PC-3 (cell line): ENCODE measurements at places on chromosomes 3 and 15. TPM values are rescaled to one million over a fixed set of nuclear protein-coding genes. Genes with fewer than 3 reads are reported as not detected.

Gene TMEM108
- total RNA-seq: not detected in 2 replicates

Gene ANKUB1
- total RNA-seq: not detected in 2 replicates

Gene STRIT1
- not detected in 2 replicates for total RNA-seq

Gene RETNLB
- total RNA-seq: not detected in 2 replicates

Gene EPHA6
- 1.8 and 3.6 TPM in 2 replicates for total RNA-seq

Gene GOLGA6L7
- not detected in 2 replicates for total RNA-seq

DNA sequence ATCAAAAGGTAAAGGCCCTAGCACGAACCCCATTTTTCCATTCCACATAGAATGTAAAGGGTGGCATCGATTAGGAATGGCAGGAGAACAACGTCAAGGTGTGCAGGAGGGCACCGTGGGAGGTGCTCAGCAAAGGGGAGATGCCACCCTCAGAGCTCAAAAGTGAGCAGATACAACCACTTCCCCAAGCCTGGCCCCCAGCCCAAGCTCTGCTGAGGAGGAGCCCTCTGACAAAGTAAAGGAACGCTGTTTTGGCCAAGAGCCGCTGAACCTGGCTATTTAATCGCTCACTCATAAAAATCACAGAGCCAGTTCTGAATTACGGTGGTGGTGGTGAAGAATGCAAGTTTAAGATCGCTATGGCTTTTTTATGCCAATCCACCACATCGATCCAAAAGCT lies 12.4 kb downstream of the GNB5 start:
- no peak for DNase-seq

DNA sequence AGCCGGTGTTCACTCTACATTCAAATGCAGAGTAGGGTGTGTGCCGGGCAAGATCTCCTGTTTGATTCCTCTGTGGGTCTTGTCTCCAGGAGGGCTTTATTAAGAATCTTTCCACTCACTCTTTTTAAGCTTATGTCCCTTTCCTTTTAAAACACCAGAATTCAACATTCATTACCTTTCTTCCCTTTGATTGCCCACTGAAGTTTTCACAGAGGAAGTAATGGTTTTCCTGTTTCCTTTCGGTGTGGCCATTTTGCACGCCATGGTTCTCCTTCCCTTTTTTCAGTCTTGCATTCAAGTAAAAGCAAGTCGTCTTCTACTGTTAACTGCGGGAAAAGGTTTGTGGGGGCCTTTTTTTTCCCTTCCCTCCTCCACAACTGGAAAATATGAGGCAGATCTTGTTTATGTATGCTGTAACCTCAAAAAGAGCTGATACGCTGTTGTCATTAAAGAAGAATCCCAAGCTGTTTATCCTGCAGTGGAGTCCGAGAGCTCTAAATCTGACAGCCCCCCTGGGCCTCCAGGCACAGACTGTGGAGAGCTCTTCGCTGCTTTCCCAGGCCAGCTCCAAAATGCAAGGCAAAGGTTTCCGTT lies 40.5 kb downstream of the FILIP1L start:
- no peak for DNase-seq

GRCh38 chr3:127788451-127788909 lies 33.8 kb downstream of the MGLL start:
- no peak for DNase-seq

DNA sequence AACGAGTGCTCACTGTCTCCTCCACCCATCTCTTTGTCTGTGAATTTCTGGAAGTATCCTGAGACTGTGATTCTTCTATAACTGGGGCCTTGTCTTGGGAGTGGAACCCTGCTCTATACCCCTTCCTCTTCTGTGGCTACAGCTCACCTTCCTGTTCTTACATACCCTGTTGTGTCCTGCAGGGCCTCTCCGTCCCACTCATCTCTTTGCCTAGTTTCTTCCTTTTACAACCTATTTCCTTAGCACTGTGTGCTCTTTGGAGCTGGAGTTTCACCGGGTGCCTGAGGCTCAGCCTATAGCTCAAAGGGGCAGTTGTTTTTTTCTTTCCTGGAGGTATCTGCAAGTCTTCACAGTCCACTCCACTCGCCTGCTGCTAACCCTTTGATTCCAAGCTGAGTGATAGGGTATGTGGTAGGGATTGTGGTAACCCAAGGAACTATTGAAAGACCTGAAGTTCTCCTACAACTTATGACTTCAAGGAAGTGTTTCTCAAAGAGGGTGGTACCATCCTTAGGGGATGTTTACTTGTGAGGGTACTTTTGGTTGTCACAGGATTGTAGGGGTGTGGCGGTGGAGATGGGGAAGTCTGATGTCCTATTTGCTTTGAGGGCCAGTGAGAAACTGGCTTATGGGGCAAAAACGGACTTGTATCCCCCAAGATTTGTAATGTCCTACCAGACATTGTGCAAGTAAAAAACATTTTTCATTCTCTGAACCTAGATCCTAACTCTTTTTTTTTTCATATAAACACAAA lies 66.6 kb upstream of the ARL8B start:
- DNase-seq: no peak

- DNase-seq: no peak
These were observed 41.0 kb upstream of the ZNF280D start for GRCh38 chr15:56774356-56774755.

- DNase-seq: no peak
These were observed 40.6 kb upstream of the FLNB start for GRCh38 chr3:57967590-57967989.

DNA sequence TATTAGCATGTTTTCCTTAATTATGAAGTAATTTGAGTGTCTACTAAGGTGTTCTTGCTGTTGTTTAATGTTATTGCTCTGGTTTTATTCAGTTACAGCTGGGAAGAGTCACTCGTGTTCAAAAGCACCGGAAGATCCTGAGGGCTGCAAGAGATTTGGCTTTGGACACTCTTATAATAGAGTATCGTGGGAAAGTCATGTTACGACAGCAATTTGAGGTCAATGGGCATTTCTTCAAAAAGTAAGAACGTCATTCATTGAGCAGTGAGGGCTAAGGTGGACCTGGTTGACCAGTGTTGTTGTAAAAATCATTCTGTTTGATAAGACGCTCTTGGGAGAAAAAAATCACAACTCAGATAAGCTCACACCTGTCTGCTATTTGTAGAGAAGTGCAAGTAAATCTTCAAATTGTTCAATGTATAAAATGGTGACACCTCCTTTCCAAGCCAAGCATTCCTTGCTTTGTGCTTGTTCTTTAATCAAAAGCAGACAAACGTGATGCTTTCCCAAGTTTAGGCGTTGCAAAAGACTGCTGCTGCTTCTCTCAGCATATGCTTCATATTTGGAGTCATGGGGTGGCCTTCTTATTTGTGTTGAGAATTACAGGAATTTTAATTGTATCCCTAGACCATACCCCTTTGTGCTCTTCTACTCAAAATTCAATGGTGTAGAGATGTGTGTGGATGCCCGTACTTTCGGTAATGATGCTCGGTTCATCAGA lies 44.2 kb downstream of the SETD5 start:
- no peak for DNase-seq

DNA sequence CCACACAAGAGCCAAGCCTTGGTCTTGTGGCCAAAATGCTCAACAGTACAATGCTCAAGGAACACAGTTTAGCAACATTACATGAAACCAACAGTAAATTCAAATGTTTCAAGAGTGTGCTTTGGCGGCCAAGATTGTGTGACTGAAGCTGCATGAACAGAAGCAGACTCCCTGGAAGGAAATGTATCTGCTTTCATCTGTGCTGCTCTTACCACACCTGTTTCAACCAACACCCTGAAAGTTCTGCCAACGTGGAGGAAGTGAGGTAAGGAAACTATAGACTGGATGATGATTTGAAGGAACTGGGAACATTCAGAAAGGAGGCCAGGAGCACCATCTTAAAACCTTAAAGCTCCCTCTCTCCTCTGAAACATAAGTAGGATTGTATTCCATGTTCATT lies 55.7 kb downstream of the MB21D2 start:
- no peak for DNase-seq

- no peak for DNase-seq
These were observed 1071.6 kb downstream of the PLOD2 start for GRCh38 chr3:145089337-145089736.

GRCh38 chr3:79015854-79016253 lies 751.9 kb downstream of the ROBO1 start:
- DNase-seq: no peak
